Right cardiac atrium (tissue), 5 donors: ENCODE measurements at places on chromosomes 3 and 15.

DNA sequence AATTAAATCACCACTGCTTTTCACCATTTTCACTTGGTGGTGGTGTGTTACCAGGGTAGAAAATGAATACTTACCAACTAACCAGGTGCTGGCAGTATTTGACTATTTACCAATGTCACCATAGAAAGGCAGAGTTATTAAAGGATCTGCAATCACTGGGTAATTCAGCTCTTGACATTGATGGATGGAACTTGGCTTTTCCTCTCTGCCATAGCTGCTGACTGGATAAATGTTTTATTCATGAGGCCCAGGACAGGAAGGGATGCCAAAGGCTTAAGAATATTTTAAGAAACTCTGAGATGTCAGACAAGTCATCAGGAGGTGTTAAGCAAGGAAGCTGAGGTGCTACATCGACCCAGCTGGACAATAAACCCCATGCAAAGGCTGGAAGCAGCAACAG, 495.5 kb upstream of the CFAP20DC start:
- no peak for DNase-seq

- DNase-seq, result peak; percentile 88
These were observed at the start of gene ZNF106 for GRCh38 chr15:42490671-42491538. Gene ZNF106 (minus strand): TSS chr15:42491141. CDS start chr15:42472289, 18,852 bp downstream.

GRCh38 chr3:152192050-152192449, 76.7 kb upstream of the MBNL1 start:
- DNase-seq, result no peak

GRCh38 chr3:63228677-63229076, 49.4 kb upstream of the SYNPR start:
- no peak for DNase-seq

- no peak for DNase-seq
These were observed 126.9 kb upstream of the MEF2A start for GRCh38 chr15:99438691-99439523.

DNA sequence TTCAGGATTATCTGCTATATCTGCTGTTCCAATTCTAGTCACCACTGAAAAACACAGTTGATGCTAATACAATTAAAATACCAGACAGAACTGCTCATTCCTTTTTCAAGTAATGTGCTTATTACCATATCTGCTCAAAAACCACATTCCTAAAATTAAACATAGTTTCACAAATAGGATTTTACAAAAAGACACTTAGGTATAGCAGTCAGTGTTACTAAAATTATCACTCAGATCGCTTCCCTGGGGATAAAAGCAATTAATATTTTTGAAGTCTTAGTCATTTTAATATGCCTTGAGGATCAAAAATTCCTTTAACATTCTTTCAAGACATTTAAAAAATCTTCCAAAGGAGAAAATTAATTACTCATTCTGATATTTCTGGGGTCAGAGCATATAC, 71.5 kb downstream of the RAD18 start:
- DNase-seq, result no peak

DNA sequence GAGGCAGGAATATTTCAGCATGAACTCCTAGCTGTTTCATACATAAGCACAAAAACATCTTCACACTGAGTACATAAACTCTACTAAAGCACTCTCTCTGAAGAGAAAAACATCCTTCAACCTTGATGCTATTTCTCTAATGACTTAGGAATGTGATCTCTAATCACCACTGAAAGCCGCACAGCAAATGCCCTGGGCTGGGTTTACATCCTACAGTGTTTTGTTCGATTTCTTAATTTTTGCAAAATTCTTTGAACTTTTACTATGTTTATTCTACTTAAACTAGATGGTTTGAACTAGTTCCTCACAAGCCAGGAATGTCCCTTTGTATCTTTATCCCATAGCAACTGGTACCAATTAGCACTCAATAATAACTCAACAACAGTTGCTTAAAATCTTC, 130.9 kb upstream of the ABI3BP start:
- no peak for DNase-seq

DNA sequence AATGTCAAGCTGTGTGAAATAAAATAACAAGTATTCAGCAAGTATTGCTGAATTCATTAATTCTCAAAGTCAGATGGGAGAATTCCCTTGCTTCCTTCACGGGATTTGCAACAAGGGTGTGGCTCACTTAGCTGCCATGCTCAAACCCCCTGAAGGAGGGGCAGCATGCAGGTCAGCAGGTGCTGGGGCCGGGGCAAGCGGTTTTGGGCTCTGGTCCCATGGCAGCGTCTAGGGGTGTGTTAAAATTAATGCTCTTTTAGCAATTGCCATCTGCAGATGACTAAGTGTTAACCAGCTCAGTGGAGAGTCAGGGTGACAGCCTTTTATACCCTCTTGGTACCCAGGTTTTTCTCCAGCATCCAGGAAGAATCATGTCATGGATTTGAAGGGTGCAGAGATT, 40.0 kb upstream of the RBMS3 start:
- peak; percentile 18 for DNase-seq

DNA sequence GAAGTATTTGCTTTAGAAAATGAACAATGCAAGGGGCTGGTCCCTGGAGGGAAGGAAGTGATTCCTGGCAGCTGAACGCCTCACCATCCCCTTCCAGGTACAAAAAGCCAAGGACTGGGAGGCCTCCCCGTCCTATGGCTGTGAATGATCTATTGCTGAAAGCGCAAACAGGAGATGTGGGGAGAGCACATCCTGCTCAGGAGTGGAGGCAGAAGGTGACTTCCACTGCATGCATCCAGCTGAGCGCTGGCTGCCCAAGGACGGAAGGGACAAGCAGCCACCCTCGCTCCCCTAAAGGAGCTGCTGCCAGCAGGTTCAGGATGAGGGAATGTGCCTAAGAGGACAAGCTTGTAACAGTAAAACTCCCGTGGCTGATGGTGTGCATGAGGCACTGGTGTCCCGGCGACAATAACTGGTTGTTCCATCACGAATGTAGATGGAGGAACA, 41.4 kb downstream of the ABTB1 start:
- peak; percentile 27 for DNase-seq

GRCh38 chr15:49706805-49707204, 86.0 kb downstream of the DTWD1 start:
- DNase-seq, result no peak

GRCh38 chr3:153614563-153614962, 452.5 kb downstream of the RAP2B start:
- DNase-seq, result no peak

DNA sequence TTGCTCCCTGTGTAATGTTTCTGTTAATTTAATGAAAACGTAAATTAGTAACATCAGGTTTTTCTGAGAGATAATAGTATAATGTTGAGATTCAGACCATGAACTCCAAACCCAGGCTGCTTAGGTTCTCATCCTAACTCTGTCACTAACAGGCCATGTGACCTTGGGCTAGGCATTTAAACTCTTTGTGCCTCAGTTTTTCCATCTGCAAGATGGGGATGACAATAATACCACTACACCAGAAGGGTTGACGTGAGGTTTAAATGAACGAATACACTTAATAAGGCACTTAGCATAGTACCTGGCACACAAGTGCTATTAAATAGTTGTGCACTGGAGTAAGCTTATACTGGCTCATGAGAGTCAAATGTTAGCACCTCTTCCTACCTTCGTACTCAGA, 370.8 kb downstream of the MAGI1 start:
- no peak for DNase-seq

DNA sequence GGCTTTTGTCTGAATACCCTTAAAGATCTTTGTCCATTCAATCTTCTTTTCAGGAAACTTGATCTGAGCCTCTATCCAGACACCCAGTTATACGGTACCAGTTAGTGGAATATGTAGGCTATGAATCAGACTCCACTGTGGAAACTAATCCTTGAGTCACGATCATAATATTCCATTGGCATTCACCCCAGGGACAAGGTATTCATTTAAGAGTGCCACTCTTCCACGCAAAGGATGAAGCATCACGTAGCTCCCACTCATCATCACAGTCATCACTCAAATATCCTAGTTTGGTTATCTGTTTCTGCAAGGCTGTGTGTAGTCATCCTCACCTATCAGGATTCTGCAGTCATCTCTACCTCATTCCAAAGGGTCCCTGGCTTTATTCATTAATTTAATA, 85.6 kb downstream of the NEDD4 start:
- no peak for DNase-seq

DNA sequence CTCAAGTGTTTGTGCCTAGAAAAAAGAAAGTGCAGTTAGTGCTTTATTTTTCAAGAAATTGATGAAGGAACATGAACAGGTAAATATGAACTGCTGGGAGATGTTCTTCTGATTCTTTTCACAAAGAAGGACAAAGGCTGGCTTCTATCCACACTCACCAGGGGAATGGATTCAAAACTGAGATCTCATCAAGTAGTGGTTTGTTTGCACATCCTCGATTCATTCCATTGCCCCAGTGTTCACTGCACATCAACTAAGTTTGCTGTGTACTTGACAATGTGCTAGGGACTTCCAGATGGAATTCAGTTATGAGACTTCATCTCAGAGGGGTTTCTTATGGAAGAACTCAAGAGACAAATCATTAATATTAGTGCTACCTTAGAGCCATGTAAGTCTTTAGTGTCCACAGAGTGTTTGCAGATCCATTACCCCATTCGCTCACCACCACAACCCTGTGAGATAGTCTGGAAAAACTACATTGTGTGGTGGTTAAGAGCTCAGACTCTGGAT, 332.9 kb upstream of the PPP2R3A start:
- no peak for DNase-seq

DNA sequence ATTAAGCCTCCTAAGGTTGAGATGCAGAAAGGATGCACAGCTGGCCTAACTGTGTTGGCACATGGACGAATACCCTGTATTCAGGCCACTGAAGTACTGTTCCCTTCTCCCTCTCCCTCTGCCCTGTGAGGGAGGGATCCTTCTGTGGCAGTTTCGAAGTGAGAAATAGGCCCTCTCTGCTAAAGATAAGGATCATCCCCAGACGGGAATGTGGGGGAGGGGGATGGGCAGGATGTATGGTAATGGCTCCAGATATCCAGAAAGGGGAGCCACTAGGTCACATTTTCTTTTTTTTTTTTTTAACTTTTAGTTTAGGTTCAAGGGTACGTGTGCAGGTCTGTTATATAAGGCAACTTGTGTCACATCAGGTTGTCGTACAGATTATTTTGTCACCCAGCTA, 463.1 kb downstream of the TBL1XR1 start:
- DNase-seq, result no peak
